ENCODE measurements at places on chromosomes 7 and 10.

DNA sequence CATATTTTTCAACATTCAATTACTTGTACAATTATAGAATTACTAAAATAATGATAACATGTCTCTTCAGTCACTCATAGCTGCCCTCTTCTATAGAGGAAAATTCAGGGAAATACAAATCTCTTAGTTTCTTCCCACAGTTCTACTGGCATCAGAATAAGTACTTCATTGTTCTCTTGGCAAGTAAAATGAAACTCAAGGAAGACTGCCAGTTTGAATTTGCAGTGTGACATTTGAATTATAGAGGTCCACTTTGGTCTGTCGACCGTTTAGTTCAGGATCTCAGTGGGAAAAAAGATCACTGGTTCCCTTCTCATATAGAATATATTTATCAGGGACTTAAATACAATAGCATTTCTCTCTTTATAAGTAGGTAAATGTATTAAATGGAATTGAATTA is 114.5 kb downstream of the PON1 start:
- no peak for DNase-seq

- no peak for DNase-seq
Observed at GRCh38 chr10:127690176-127690835, 46.7 kb upstream of the FOXI2 start.

DNA sequence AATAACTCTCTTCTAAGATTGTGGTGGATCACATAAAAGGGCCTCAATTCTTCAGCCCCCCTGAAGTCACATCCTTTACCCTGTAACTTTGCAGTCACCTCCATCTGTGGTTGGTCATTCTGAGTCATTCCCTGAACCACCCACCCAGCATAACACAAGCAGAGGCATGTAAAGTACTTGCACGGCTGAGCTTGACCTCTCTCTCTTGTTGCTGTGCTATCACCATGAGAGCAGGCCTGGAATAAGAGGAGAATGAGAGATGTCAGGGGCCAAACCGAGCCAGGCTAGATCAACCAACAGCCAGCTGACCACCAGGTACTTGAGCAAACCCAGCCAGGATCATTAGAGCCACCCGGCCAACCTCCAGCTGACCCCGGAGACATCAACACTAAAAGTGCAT is 13.5 kb upstream of the STK17A start:
- peak; percentile 53 for DNase-seq

- peak; percentile 89 for DNase-seq
Observed at GRCh38 chr7:131327626-131328376, at the start of gene MKLN1. TSS of gene MKLN1 (plus strand) at chr7:131327876. CDS start at chr7:131327900, 24 bp downstream.

- no peak for DNase-seq
Observed at GRCh38 chr7:117009705-117010361, 56.5 kb downstream of the ST7 start.

- DNase-seq: no peak
Observed at GRCh38 chr10:128963211-128964099, 503.6 kb upstream of the MGMT start.

GRCh38 chr7:29898301-29898700 is 91.3 kb downstream of the SCRN1 start:
- DNase-seq: no peak

GRCh38 chr7:100971111-100972001 is 2.0 kb downstream of the MUC12 start:
- no peak for DNase-seq

GRCh38 chr7:77321300-77321699 is 94.8 kb downstream of the GSAP start:
- no peak for DNase-seq

- DNase-seq: no peak
Observed at GRCh38 chr10:85767891-85768290, 598.7 kb downstream of the GRID1 start.

- DNase-seq: no peak
Observed at GRCh38 chr10:63286754-63287264, 153.7 kb downstream of the NRBF2 start.

DNA sequence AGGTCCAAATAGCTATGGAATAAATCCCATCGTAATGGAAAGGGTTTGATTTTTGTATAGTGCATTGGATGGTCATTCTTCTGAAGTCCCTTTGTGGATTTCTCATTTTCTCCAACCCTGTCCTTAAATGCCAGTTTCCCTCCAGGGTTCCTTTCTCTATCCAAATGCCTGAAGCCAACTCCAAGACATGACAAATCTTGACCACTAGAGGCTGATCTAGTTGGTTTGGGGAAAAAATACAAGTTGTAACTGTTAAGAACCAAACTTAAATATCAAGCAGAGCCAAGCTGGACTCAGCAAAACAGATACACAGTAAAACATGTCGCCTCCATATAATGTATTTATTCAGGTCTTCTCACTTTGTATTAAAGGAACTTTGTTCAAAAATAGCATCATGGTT is 28.7 kb downstream of the FRMD4A start:
- no peak for DNase-seq

DNA sequence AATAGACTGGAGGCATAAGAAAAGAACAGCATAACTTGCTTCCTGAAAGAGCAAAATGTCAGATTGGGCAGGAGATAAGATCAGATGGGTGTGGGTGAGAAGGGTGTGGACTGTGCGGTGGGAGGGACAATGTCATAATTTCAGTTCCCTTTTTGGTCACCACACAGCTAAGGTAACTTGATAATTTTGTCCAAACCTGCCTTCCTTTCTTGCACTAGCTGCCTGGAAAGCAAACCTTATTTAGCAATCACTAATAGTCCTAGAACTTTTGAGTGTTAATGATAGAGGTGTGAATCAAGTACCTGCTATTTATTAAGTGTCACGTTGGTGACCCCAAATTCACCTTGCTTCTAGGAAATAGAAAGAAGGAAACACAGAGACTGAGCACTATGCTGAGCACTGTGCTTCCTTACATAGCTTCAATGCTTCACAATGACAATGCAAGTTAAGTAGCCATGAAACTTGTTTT is 72.4 kb upstream of the SP4 start:
- no peak for DNase-seq

DNA sequence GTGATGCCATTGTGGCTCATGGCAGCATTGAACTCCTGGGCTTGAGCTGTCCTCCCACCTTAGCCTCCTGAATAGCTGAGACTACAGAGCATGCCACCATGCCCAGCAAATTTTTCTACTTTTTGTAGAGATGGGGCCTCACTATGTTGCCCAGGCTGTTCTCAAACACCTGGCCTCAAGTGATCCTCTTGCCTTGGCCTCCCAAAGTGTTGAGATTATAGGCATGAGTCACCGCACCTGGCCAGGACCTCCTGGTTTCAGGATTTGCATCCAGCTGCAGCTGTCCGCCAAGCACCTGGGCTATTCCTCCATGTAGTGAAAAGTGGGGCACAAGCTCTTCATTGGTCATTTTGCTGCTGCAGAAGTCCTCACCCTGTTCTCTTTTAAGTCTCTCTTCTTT is 58.9 kb downstream of the ZNF22 start:
- no peak for DNase-seq

GRCh38 chr7:18663321-18663720 is 167.8 kb downstream of the HDAC9 start:
- no peak for DNase-seq

DNA sequence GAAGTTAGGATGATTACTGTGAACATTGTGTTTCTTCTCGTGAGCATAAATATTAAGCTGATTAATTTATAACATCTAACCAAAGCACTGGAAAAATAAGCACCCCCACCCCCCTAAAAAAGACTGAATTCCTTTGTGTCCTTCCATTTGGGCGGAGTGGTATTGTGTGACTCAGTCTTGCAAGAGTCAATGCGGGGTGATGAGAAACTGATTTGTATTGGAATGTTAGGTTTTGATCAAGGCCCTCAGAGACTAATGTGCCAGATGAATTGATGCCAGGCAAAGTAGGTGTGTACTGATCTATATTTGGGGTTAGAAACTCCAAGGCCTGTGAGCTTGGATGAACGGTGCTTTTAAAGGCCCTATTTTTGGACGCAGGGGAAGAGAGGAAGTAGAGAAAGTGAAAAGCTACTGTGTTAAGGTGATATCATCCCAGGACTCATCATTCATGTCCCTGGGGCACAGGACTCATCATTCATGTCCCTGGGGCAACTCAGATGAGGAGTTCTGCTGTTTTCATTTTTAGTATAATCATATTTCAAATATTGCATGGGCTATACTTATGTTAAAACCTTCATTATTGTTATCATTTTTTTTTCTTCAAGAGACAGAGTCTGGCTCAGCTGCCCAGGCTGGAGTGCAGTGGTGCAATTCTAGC is 61.3 kb upstream of the PTN start:
- no peak for DNase-seq

DNA sequence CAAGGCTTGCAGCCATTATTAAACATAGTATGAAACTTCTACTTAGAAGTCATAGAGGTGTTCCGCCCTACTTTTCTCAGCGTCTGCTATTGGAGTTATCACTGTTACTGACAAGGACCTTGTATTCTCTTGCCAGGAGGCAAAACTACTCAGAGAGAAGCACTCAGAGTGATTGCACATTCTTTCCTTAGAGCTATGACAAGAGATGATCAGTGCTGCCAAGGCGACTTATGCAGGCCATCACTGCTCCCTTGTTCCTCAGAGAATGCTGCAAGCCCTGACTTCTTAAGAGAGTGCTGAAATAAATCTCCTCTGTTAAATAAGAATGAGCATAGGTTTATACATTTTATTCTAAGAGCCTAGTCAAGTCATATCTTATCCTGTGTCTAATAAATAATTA is 534.6 kb upstream of the PHF14 start:
- DNase-seq: no peak

- DNase-seq: no peak
Observed at GRCh38 chr7:25444991-25445390, 216.7 kb upstream of the NPVF start.

GRCh38 chr10:70840836-70841235 is 25.1 kb downstream of the SGPL1 start:
- no peak for DNase-seq

GRCh38 chr10:126661841-126662515 is 8.5 kb downstream of the C10orf90 start:
- DNase-seq: peak; percentile 49

DNA sequence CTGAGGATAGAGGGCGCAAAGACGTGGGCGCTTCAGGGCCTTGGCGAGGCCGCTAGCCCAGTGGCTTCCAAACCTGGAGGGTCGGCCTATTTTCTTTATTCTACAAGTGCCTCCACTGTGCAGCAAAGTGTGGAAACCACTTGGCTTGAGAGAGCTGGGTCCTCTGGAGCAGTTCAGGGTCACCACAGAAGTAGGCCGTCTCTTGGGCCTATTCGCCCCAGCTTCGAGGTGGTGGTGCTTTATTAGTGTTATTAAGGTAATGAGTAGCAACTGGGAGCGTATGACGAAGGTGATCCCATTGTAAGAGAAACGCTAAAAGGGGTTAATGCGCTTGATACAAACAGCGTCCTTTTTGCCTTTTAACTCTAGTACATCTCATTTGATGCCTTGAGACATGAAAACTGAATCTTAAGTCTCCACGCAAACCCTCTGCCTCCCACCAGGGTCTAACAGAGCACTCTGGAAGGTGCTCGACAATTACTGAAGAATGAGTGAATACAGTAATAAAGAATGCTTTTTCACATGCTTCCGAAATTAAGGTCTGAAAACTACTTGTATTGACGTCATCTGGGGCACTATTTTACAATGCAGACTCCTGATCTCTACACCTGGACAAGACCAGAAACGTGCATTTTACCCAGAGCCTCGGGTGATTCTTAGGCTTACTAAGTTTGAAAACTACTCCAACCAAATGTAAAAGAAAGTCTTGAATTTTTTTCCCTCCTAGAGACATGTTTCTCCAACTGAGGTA is 647 bp upstream of the GSAP start:
- no peak for DNase-seq

GRCh38 chr10:12391206-12391605 is 41.9 kb downstream of the CAMK1D start:
- DNase-seq: no peak

DNA sequence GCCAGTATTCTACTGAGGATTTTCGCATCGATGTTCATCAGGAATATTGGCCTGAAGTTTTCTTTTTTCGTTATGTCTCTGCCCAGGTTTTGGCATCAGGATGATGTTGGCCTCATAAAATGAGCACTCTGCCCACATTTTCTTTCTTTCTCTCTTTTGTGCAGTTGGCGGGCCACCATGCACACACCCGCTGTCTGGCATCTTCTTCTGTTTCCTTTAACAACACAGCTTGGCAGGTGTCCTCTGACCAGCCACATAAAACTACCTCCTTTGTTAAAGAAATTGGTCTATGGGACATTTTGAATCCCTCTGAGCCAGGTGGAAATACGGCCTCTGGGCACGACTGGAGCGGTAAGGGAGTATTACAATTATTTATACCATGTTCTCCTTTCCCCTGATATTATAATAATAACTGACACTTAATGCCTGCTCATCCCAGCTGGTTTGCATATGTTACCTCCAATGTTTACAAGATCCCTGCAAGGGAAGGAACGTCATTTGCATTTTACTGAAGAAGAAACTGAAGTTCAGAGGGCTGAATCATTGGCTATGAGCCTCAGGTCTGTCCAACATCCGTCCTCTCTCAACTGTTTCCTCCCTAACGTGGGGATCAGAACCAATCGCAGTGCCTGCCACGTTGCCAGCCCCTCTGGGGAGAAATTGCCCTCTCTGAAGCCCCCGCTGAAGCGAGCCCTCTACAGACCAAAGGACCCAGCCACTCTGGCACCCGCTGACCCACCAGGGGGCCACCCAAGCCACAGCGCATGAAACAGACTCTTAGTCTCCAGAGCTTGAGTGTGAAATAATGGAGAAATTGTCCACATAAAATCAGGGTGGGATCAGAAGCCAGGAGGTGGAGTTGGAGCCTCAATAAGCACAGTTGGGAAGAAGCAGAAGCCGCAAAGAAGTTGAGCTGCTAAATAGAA is 125.0 kb upstream of the FOXK1 start:
- DNase-seq: no peak

GRCh38 chr10:43867667-43868565 is 219.2 kb upstream of the ZNF32 start:
- DNase-seq: peak; percentile 81

DNA sequence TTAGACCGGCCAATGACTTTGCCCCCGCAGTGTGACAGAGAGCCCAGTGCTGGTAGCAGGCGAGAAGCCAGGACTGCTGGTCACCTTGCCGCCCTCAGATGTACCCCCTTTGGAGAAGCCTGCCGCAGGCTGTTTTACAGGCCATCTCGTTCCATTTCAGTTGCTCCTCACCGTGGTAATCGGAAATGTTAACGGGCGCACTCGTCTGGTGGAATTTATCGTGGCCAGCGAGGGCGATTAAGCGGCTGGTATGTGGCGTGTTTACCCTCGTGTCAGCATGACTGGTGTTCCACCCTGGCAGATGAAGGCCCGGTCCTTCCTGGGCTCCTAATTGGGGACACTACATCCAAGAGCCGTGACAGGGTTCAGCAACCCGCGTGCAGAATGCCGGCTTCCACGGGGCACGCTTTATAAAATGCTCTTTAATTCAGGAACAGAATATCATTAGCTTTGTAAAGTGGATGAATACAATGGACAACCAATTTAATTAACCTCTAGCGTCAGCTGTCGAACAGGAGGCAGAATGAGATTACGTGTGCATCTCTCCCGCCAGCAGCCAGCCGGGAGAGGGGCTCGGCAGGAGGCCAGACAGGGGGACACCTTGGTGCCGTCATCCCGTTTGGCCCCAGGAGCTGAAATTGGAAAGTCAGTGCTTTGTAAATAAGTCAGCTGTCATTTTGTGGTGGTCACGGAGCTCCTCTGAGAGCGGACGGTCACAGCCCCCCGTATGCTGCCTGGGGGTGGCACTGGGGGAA is 108.3 kb downstream of the NKX6-2 start:
- no peak for DNase-seq

- DNase-seq: peak; percentile 60
Observed at GRCh38 chr10:21078410-21079329, 181.6 kb upstream of the NEBL start.

Data from urothelium cell line (cell line).